ENCODE measurements at places on chromosomes 4 and X. TPM values are rescaled to one million over a fixed set of nuclear protein-coding genes. Genes with fewer than 3 reads are reported as not detected.

Gene TXK
- total RNA-seq: 65.8 TPM

Gene CSAG3
- total RNA-seq: not detected

Gene GALNTL6
- total RNA-seq: not detected

Gene SLC2A9
- total RNA-seq: 1.6 TPM

Gene RIBC1
- total RNA-seq: 1.2 TPM

Gene TLR10
- total RNA-seq: 0.26 TPM
